ENCODE measurements at places on chromosomes 3 and 15. TPM values are rescaled to one million over a fixed set of nuclear protein-coding genes. Genes with fewer than 3 reads are reported as not detected.

CSPG4 gene
- 0.18 TPM for total RNA-seq

MAPKAPK3 gene
- 29.0 TPM for total RNA-seq

ACKR2 gene
- 0.10 TPM for total RNA-seq

CYB561D2 gene
- total RNA-seq = 17.4 TPM

TLR9 gene
- not detected for total RNA-seq

Data from A549 treated with dexamethasone at 1 μM for 4 hours (cell line).